ENCODE measurements at places on chromosomes 11 and 22. TPM values are rescaled to one million over a fixed set of nuclear protein-coding genes. Genes with fewer than 3 reads are reported as not detected.

The PC gene
- 29.4 TPM for total RNA-seq

The DUSP8 gene
- 0.96 TPM for total RNA-seq

The CECR2 gene
- total RNA-seq, result under 0.01 TPM

The ZNF280B gene
- total RNA-seq, result 0.21 TPM

The F2 gene
- total RNA-seq, result under 0.01 TPM

The TUBA8 gene
- not detected for total RNA-seq

The CXCR5 gene
- total RNA-seq, result not detected

The DRD4 gene
- total RNA-seq, result not detected

The IGSF9B gene
- under 0.01 TPM for total RNA-seq
